ENCODE measurements at places on chromosomes 6 and 20.

DNA sequence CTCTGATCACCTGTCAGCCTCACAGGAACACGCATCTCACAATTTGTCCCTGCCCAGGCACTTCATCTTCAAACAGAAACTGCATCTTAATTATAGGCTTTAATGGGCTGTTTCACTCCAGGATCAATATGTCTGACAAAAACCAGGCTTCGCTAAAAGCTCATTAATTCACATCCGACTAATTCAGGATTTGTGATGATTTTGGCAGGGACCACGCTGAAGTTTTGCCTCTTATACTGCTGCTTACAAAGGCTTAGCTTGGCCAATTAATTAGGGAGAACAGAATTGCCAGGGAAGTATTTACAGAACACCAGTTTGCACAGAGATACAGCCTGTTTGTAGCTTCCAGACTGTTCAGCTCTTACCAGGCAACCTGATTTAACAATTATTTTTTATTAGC is 541.0 kb upstream of the SPTLC3 start:
- DNase-seq: no peak

DNA sequence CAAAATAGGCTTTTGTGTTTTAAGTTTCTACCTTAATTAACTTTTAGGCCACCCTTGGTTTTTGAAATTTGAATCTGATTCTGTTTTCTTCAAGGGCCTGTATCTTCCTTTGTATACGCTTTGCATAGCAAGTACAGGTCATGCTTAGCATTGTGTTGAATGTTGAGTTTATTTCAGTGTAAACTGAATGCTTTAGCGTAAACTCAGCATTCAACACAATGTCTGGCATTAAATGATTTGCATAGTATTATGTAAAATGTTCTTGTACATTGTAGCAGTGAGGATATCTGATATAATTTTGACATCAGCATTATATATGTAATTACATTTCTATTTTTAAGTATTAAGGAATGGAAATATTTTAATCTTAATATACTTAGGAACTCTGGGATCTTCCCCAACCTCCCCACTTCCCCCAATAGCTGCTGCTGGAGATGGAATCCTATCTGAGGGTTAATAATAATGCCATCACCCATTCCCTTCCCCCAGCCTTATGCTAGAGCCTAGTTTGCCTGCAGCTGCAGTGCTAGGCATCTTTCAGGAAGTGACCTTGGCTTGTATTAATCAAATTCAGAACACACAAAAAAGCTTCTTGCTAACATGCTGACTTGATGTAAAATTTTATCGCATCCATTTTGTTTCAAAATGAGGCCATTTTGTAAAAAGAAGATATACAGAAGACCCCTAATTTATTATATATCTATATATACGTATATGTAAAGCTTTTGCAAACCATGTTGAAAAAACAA is 73.1 kb downstream of the NCOA3 start:
- DNase-seq: peak; percentile 37

- peak; percentile 74 for DNase-seq
Measured at GRCh38 chr6:84645000-84645399, 119.4 kb downstream of the TBX18 start.

- DNase-seq: no peak
Measured at GRCh38 chr6:125899726-125900182, 56.8 kb upstream of the HINT3 start.

- no peak for DNase-seq
Measured at GRCh38 chr6:66751630-66752029, 1044.6 kb upstream of the EYS start.

DNA sequence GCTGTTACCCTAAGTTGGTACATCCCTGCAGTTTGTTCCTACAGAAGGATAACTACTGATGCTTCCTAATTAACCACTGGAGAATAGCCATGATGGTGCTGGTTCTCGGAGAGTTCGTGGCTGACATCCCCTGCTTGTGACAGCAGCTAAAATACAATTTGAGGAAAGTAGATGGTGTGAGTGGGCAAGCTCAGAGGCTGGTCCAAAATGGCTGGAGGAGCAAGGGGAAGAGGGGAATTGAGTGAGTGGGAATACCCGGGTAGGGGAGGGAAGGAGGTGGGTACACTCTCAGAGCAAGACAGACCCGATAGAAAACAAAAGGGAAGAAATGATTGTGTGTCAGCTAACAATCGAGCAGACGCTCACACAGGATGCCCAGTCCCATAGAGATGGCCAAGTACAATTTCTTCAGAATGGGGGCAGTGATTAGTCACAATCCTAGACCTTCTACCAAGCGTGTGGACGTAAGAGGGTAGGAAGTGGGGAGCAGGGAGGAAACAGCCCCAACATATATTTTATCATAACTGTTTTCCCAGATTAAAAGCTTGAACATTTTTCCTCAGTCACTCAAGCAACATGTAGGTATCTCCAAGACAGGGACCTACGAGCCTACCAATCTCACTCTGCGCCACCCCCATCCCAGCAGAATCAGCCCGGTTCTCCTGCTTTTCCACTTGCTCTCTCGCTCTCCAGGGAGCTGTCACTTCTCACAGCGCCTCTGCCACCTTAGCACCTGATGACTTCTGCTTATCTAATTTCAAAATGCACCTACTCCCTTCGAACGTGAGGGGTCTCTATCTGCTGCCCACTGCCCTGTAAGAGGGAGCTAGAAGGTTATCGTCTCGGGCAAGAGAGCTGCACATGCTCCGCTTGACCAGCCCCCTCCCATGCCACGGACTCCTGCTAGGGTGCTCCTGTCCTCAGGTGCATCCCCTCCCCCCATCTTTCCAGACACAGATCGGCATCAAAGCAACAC is 26.2 kb downstream of the RIPOR2 start:
- no peak for DNase-seq

DNA sequence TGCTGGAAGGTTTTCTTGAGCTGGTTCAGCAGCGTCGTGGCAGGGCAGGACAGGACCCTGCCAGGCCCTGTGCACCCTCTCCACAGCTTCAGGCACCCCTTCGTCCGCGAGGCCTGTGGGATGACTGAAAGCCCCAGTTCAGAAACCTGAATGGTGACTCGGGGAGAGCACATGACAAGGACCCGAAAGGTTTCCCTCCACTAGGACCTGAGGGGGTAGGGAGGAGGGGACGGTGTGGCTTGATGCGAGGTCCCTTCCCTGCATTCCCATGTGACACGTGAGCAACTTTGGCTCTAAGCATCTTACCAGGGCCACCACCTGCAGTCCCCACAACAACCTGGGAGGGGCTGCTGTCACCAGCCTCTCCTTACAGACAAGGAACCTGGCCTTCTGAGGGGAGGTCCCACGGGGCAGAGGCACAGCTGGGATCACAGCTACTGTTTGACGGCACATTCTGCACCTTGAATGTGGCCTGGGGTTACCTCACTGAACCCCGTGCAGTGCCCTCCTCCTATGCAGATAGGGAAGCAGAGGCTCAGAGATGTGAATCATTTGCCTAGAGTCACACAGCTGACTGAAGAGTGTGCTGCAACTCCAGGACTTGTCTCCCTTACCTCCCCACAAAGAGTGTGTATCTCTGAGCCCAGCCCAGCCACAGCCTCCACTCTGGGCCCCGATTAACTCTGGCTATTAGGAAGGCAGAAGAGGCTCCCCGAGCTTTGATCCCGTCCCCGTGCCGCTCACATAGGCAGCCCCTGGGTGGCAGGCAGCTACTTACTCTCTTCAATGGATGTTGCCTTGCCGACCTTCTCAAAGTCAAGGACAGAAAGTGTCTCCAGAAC is 84.6 kb downstream of the PTPN1 start:
- no peak for DNase-seq

GRCh38 chr6:33623895-33624381 is 2.8 kb downstream of the ITPR3 start:
- DNase-seq: no peak

GRCh38 chr6:64890609-64891008 is 816.4 kb downstream of the EYS start:
- no peak for DNase-seq

GRCh38 chr6:159249128-159249527 is 79.9 kb downstream of the FNDC1 start:
- DNase-seq: no peak

DNA sequence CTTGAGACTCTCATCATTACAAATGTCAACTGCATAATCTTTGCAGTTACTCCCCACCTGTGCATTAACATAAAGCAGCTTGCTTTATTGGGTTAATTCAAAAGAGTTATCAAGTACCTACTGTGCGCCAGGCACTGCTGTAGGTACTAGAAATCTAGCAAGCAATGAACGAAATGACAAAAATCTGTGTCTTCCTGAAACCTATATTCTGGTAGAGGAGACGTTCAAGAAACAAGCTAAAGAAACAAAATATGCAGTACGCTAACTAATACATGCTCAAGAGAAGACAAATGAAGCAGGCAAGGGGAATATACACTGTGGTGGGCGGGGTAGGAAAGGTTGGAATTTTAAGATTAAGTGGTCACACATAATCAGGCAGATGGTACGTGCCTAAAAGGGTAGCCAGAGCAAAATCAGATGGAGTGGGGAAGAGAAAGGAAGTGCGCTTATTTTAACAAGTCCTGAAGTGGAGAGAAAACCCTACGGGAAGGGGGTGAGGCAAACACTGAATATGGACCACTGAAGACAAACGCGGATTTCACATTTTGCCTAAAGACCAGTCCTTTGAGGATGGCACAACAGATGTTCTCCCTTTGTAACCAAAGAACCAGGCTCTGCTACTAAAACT is 1.2 kb downstream of the ELOVL2 start:
- peak; percentile 32 for DNase-seq

GRCh38 chr6:40885139-40885774 is 153.8 kb downstream of the UNC5CL start:
- no peak for DNase-seq

DNA sequence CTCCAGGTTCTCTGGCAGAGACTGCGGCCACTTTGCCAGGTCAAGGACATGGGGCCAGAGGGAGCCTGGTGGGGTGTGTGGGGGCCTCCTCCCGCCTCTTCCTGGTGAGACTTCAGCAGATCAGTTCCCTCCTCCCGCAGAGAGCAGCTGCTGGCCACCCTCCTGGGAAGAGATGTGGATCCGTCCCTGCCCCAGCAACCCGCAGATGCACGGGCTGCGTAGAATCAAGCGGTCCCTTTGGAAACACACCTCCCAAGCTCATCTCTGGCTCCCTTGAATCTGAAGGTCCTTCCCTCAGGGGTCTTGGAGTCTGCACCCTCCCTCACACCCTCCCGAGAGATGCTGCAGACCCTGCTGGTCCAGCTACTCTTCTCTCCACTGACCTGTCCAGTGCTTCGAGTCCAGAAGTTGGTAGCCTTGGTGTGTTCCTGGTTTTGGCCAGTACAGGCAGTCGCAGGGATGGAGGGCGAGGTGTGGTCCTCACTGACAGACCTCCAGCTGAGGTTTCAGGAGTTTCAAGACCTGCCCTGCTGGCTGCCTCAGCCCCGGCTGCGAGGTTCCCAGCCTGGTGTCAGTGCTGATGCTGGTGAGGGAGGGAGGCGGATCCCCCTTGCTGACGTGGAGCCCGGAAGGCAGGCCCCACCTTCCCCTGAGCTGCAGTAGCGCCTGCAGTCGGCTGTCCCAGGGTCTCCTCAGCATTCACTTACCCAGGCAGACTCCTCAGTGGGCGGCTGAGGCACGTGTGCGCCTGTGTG is at the start of gene NPBWR2:
Gene NPBWR2, minus strand, starts transcription at position 585 of the 755 bp plus-strand sequence. CDS start 734 bp downstream, outside the sequence.
- no peak for DNase-seq

DNA sequence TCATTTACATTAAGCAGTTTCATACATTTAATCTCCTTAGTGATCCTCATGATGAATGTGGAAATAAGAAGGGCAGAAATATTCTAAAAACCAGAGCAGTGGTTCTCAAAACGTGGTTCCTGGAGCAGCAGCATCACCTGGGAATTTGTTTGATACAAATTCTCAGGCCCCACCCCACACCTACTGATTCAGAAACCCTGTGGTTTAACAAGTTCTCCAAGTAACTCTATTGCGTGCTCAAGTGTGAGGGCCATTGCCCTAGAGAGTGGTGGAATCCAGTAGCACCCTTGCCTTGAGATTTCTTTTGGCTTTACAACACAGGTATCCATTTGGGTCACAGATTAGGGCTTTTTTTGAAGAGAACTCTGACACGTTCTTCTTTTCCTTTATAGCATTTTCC is 354.6 kb upstream of the FLRT3 start:
- DNase-seq: no peak

DNA sequence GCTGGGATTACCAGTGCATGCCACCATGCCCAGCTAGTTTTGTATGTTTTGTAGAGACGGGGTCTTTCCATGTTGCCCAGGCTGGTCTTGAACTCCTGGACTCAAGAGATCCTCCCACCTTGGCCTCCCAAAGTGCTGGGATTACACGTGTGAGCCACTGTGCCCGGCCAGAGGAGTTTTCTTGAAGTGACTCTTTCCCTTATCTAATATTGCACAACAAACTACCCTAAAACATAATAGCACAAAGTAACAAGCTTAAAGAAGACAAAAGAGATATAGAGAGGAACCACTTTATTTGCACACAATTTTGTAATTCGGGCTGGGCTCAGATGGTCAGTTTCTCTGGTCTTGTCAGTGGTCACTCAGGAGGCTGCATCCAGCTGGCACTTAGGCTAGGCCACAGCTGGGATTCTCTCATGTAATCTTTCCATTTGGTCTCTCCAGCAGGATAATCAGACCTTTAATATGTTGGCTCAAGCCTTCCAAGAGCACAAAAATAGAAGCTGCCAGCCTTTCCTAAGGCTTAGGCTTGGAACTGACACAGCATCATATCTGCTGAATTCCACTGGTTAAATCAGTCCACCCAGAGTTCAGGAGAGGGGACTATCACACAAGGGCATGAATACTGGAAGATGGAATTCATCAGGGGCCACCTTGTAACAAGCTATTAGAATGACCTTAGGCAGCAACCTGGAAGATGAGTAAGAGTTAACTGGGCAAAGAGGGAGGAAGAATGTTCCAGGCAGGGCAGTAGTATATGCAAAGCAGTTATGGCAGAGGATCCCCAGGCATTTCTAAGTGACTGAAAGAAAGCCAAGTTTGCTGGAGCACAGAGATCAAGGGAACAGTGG is 56.7 kb upstream of the PNRC1 start:
- peak; percentile 33 for DNase-seq

GRCh38 chr6:7574500-7574899 is 15.5 kb upstream of the SNRNP48 start:
- DNase-seq: no peak

DNA sequence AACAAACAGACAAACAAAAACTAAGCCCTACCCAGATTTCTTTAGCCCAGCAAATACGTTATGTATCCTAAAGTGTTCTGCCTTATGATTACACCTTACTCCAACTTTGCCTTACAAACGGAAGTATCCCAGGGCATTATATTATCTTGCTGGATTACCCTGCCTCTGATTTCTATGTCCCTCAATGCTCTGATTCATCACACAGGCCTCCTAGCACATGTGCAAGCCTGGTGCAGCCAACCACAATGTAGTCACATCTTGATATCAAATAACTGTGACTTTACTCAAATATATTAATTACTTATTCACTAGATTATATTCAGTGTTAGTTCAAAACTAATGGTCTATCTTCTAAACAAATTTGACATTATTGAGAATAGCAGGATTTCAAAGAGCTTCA is 598.6 kb downstream of the TBC1D32 start:
- DNase-seq: no peak

- DNase-seq: no peak
Measured at GRCh38 chr6:145629478-145629877, 105.8 kb downstream of the EPM2A start.

All from EL (cell line).